ENCODE measurements at places on chromosomes 7 and 10.

- no peak for DNase-seq
Observed at GRCh38 chr10:97582169-97582568, 2.0 kb upstream of the HOGA1 start.

- DNase-seq = no peak
Observed at GRCh38 chr7:95951997-95952795, 179.8 kb downstream of the DYNC1I1 start.

- DNase-seq = no peak
Observed at GRCh38 chr10:62016623-62017490, 115.4 kb downstream of the ARID5B start.

GRCh38 chr10:129441372-129442009 lies 25.6 kb upstream of the MGMT start:
- DNase-seq = no peak

- DNase-seq = no peak
Observed at GRCh38 chr7:126996659-126997058, 256.1 kb downstream of the GRM8 start.

- DNase-seq = no peak
Observed at GRCh38 chr7:16063221-16063620, 358.1 kb downstream of the CRPPA start.

GRCh38 chr10:60728056-60728455 lies 50.2 kb upstream of the CDK1 start:
- no peak for DNase-seq

GRCh38 chr10:129213256-129213655 lies 253.8 kb upstream of the MGMT start:
- no peak for DNase-seq

- no peak for DNase-seq
Observed at GRCh38 chr10:52668024-52668423, 104.6 kb downstream of the MBL2 start.

DNA sequence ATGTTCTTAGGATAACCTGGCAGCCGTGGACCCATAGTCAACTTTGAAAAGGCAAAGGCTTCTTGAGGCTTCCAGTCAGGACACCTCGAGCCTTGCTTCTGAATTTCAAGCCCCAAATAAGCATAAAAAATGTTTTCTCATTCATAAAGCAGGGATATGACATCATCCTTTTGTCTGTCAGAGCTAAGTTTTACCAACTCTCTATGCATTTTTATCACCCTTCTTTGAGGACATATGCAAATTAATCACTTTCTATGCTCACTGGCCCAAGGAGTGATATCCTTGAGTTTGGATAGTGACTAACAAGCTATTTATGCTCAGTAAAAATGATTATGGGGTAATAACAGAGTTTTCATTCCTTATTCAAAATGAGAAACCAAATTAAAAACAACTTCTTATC lies 159.4 kb downstream of the ANLN start:
- no peak for DNase-seq

DNA sequence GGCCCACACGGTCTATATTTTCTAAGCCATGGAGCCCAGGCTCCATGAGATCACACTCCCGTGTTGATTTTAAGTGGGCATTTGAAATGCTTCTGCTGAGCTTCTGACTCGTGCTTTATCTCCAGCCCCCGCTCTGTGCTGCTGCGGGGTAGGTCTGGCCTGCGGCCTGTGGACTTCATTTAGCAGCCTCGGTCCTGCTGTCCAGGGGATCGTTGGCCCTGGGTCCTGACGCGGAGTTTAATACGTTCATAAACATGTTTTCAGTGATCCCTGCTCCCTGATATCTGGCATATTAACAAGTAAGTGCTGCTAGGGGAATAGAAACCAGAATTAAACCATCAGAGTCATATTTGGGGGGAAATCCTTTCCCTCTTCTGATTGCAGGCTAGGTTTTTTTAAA lies 540.3 kb upstream of the MGMT start:
- DNase-seq = no peak

GRCh38 chr10:103449208-103450144 lies 2.7 kb downstream of the CALHM2 start:
- DNase-seq = no peak

GRCh38 chr10:18594574-18595156 lies 56.7 kb downstream of the NSUN6 start:
- DNase-seq = no peak

GRCh38 chr10:84267503-84268126 lies 22.8 kb downstream of the RGR start:
- DNase-seq = peak; percentile 77

- DNase-seq = no peak
Observed at GRCh38 chr10:48573045-48573444, 31.8 kb downstream of the ARHGAP22 start.

DNA sequence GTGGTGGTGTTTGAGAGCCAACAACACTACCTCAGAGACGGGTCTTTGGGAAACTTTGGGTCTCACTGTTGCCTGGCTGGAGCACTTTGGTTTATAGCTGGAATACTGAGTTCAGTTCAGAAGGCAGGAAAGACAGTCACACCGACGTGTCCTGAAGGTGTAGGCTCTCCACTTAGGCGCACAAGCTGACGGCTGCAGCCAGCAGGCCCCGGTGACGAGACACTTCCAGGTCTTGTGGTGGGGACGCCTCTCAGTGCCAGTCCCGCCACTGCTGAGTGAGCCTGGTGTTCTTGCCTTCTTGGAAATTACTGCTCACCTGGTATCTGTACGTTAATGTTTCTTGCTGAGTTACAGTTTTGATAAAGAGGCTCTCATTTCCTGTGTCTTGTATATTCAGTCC lies 74.0 kb downstream of the WDR37 start:
- no peak for DNase-seq

- no peak for DNase-seq
Observed at GRCh38 chr7:126213876-126214275, 1038.9 kb downstream of the GRM8 start.

DNA sequence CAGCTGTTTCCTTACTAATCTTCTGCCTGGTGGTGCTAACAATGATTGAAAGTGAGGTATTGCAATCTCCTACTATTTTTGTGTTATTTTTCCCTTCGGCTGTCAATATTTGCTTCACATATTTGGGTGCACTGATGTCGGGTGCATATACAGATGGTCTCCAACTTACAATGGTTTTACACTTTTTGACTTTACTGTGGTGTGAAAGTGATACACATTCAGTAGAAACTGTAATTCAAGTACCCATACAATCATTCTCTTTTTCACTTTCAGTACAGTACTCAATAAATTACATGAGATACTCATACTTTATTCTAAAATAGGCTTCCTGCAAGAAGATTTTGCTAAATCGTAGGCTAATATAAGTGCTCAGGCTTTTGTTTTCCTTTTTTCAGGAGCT lies 73.2 kb downstream of the RNF216 start:
- no peak for DNase-seq

DNA sequence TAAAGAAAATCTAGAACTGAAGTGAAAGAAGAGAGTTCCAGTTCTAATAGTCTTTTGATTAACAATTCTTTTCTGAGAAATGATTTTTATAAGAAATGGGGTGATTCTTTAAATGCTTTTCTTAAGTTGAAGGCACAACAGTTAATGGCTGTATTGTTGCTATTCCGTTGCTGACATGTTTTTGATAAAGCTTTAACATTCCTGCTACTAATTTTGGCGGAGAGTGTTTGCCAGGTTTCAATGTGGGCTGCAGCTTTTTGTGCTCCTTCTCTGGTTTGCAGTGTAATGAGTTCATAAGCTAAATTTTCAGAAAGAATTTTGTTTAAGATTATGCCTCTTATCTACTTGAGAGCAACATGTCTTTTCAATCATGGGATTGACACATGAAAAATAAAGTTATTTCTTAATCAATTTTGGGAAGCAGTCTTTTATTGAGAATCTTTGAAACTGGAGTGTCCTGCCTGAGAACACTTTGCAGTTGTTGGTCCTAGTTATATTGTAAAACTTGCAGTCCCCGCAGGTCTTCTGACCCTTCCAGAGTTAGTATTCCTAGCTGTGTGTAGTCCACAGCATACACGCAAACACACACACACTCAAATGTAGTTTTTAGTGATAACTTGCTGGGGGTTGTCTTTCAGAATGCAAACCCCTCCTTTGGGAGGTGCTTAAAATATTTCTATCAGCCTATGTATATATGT lies 56.7 kb downstream of the COL17A1 start:
- DNase-seq = no peak

- DNase-seq = peak; percentile 84
Observed at GRCh38 chr7:131105799-131106680, 221.6 kb upstream of the MKLN1 start.

GRCh38 chr10:33157103-33157502 lies 177.4 kb downstream of the NRP1 start:
- no peak for DNase-seq

DNA sequence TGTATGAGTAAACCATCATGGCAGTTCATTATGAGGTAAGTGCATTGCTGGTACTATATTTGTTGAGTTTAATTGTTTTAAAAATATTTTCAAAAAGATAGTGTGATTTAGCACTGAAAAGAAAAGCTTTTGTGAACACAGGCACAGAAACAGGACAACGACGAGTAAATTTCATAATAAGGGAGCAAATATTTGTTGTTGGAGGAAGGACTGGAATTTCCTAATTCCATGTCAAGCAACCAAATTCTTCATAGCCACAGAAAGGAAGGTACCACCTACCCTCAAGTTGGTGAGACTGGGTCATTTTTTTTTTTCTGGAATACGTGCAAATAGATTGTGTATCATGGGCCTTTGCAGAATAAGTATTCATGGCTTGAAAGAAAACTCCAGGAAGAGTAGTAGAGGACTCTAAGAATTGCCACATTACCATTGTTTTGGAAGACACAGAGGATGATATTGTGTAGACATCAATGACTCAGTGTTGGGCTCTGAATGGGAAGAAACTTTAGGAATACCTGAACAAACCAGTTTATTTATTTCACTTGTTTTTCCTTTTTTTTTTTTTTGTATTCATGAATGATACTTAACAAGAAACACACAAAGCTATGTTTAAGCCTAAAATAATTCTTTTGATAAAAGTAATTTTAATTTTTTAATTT lies 7.8 kb downstream of the UBE2D4 start:
- DNase-seq = no peak

DNA sequence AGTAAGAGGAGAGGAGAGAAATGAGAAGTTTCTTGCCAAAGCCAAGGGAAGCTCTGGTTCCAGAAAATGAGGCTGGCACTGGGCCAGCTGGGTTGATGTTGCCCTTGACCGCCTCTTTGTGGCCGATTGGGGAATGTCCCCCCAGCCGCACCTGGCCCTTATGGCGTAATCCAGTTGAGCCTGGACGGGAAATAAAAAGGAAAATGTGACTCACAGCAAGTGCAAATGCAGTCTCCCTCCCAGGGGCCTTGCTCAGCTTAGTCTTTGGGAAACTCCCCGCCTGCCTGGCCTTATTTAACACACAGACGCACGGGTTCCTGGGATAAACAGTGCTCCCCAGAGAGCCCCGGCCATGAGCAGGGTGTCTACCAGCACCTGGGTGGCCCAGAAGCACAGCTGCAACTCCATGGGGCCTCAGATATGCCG lies 174.8 kb downstream of the KIAA1217 start:
- peak; percentile 27 for DNase-seq

GRCh38 chr10:100645613-100646392 lies 99.6 kb upstream of the PAX2 start:
- DNase-seq = no peak

- DNase-seq = no peak
Observed at GRCh38 chr7:38686888-38687287, 55.7 kb upstream of the AMPH start.

DNA sequence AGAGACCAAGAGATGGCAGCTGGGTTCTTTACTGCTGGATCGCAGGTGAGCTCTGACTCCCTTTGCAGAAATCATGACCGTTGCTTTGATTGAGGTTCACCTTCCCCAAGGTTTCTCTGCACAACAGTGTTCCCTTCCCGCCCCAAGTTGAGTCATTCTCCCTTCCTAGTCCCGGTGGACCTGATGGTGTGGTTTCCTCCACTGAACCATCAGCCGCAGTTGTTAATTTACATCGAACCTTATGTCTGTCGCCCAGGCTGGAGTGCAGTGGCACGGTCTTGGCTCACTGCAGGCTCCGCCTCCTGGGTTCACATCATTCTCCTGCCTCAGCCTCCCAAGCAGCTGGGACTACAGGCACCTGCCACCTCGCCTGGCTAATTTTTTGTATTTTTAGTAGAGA lies 5.8 kb downstream of the ZSCAN25 start:
- no peak for DNase-seq

- no peak for DNase-seq
Observed at GRCh38 chr10:17038627-17039026, 91.0 kb downstream of the CUBN start.

DNA sequence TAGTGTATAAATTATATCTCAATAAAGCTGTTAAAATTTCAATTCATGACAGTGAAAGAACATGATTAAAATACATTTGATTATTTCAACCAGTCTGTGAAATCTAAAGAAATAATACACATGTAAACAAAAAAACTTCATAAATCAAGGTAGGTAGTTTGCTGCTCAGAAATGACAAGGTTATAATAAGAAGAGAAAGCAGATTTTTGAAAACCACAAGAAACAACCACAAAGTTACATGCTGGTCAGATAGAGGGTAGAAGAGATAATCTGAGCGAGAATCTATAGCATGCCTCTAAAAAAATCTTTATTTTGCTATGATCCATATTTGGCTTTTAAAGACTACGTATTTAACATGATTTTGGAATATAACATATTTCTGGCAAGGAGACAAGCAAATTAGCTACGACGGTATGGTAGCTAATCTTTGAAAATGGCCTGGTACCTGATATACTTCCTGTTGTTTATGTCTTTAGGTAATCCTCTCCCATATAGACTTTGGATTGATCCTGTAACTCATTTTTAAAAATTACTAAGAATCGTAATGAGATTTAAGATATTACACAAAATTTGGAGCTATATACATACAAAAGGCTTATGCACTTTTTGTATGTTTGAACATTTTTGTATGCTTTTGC lies 23.5 kb upstream of the VCL start:
- no peak for DNase-seq

- no peak for DNase-seq
Observed at GRCh38 chr10:69088801-69089501, 1.0 kb downstream of the SRGN start.

- DNase-seq = no peak
Observed at GRCh38 chr7:143248761-143249354, 14.4 kb upstream of the GSTK1 start.

GRCh38 chr10:11578802-11579255 lies 32.6 kb downstream of the USP6NL start:
- peak; percentile 49 for DNase-seq

DNA sequence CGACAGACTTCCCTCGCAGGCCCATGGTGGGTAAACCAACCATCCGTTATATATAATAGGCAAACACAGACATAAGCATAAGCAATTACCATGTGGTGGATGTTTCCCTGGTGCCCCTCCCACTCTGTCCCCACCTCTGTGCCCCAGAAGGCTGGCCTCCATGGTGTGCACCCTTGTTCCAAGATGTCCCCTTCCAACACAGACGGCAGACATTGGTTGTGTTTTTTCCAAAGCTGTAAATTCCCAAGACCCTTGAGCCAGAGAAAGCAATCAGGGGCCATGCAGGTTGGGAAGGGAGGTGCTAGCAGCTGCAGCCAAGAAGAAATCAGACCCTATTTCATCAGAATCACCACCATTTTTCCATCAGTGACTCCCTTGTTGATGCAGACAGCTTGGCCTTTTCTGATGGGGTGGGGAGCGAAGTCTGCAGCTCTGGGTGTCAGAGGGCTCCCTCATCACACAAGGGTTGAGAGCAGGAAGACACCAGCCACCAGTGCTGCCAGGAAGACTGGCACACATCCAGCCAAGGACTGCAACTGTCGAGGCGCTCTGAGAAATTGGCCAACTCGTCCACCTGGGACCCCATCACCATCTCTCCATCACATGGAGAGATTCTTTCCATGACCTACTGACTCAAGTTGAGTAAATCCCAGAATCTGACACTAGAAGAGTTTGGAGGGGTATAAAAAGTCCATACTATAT lies 86.8 kb upstream of the CHST15 start:
- DNase-seq = no peak

- no peak for DNase-seq
Observed at GRCh38 chr10:23413629-23414089, 25.2 kb upstream of the OTUD1 start.

All from activated naive CD4-positive, alpha-beta T cell treated with Interleukin-2 at 50 U/mL for 16 hours (primary cell).